NB4 (cell line): ENCODE measurements at places on chromosomes 11 and 22.

- DNase-seq = no peak
These were observed 64.7 kb downstream of the PARVG start for GRCh38 chr22:44245438-44245837.

- no peak for DNase-seq
These were observed 19.8 kb downstream of the TPST2 start for GRCh38 chr22:26570115-26570514.

- peak; percentile 56 for DNase-seq
These were observed 3.6 kb upstream of the APOBEC3A start for GRCh38 chr22:38953577-38954413.

DNA sequence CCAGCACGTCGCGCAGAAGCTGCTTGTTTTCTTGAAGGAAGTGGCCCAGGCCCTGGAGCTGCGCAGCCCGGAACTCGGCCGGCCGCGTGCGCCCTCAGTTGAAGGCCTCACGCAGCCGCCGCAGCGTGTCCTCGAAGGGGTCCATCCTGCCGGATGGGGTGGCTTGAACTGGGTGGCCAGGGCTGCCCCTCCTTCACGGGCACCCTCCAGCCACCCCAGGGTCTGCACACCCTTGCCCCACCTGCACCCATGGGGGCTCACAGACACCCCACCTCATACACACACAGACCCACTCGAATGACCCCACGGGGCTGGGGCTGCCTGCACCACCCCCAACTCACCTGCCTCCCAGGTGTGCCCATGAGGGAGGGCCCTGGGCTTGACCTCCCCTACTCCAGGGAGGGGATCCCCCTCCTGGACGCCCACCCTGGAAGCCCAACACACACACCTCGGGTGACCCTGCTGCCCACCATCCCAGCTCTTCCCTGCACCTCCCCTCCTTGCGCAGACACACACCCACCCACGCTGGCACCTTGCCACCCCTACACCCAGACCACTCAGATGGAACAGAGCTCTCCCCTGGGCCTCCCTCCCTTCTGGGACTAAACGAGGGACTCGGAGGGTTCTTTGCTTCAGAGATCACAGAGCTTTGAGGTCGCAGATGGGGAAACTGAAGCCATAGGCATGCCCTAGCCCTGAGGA, 6.8 kb downstream of the ALDH3B2 start:
- DNase-seq = no peak

DNA sequence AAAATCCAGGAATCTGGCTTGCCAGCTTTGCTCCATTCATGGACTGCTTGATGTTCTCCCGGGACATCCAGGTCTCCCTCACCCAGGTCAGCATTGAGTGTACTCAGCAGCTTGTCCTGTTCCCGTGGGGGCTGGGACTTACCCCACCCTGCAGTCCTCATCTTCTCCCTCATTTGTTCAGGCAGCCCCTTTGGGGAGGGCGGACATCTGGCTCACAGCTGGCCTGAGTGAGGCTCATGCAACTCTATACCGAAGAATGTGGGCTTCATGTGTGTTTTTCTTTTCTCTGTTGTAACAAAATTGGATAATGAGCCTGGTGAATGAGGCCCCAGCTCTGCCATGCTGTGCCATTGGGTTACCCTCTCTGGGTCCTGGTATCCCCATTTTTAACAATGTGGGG, 227.7 kb upstream of the TENM4 start:
- no peak for DNase-seq

GRCh38 chr11:117627259-117627658, 169.8 kb downstream of the DSCAML1 start:
- DNase-seq = no peak

DNA sequence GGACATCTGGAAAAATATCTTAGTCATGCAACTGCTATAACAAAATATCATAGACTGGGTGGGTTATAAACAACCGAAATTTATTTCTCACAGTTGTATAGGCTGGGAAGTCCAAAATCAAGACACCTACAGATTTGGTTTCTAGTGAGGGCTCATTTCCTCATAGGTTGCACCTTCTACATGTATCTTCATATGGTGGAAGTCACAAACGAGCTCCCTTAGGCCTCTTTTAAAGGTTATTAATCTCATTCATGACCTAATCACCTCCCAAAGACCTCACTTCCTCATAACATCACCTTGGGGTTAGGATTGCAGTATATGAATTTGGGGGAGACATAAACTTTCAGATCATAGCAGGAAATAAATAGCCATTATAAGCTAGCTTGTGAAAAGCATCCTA, 85.2 kb downstream of the INTS4 start:
- DNase-seq = no peak

DNA sequence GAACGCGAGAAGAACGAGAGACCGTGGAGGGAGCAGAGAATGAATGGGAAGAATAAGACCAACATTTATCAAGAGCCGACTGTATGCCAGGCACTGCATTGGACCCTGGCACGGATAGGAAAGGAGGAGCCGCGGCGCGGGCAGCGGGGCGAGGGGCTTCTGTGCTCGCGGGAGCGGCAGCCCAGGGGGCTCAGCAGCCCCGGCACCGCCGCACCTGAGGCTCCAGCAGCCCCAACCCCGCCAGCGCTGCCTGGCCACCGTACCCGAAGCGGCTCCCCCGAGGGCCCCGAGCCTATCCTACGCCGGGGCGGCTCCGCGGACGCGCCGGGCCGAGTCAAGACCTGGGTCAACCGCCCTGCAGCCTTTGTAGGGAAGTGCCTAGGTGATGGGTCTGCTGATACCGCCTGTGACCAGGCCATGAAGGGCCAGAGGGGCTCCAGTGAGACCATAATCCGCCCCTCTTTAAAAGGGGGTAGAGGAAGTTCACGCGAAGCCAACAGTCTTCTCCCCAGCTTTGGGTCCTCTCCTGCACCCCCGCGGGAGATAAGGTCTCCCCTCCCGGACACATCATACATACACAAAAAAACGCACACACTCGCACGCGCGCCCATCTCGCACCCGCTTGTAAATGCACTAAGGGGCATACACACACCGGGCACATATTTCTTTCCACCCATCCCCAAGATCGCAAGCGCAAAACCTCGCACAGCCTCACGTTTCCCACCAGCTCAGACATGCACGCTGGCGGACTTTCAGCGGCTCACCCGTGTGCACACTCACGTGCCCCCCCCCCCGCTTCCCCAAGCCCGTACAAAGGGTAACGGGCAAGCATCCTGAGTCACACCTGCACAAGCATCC, 935 bp upstream of the RTN4RL2 start:
- peak; percentile 50 for DNase-seq

DNA sequence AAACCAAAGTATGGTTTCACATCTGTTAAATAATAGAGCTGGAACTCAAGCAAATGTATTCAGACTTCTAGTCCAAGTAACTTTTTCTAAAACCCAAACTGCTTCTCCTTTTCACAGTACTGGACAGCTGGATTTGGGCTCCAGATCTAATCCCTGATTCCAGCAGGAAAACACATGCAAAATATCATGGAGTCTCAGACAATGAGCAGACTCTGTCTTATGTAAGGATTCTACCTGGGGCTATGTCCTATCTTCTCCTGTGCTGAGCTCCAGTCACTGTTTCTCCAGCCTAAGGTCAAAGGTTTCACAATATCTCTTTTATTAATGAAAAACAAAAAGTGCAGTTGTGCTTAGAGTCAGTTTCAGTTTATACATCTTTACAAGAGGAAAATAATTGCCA, 83.2 kb upstream of the EED start:
- DNase-seq = no peak

- DNase-seq = no peak
These were observed 48.6 kb downstream of the TRIM29 start for GRCh38 chr11:120089036-120090001.

DNA sequence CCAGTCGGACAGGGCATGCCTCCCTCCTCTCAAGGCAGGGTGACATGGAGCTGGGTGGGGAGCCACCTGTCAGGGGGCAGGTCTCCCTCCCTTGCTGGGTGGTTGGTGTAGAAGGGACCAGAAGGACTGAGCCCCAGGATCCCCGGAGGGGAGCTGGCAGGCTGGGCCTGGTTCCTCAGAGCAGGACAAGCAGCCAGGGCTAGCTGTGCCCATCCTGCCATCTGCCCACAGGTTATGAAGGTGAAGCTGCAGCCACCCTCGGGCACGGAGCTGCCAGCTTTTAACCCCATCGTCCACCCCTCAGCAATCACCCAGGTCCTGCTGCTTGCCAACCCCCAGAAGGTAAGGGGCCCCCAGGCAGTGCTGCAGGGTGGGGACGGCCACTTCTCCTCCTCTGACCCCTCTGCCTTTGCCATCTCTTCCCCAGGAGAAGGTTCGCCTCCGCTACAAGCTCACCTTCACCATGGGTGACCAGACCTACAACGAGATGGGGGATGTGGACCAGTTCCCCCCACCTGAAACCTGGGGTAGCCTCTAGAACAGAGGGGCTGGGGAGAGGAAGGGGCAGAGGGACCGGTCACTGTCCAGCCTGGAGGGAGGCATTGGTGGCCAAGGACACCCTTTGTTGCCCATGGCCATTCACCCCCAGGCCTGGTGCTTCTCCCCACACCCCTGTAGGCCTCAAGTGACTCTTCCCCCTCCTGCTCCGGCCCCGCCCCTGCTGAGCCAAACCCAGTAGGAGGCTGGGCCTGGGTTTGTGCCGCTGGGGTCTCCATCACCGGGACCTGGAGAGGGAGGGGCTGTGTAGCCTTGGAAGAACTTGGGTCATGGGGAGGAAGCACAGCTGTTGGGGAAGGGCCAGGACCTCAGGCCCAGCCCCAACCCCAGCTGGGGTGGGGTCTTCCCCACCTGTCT, 7.0 kb upstream of the SH3BP1 start:
- no peak for DNase-seq

DNA sequence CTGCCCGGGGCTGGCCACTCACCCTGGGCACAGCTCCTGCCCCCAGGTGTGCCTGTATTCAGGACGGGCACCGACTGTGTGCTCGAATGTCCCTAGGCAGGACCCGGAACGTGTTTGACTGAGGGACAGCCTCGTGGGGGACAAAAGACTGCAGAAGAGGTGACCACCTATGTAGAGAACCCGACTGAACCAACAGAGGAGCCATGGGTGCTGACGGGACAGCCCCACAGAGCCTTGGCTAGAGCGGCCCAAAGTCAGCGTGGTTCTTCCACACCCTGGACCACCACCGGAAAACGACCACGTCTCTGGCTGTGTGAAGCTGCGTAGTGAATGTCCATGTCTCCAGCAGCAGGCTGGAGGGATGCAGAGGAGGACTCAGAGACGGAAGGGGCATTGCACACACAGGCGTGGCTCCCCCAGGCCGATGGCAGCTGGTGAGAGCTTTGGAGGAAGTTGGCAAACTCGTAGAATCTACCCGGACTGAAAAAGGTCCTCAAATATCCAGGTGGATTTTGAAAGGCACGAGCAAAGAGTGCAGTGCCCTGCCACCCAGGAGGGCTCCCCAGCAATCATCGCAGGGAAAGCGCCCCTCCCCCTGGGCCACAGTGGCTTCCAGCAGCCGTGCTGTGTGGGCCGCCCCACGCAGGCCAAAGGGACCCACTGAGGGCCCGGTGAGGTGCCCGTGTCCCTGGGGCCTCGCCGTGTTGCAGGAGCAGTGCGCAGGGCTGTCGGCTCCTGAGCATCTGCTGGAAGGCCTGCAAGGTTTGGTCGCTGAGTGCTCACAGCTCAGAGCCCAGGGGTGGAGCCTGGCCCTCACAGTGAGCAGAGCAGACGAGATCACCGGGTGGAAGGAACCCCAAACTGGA, 17.5 kb upstream of the MUC5B start:
- peak; percentile 3 for DNase-seq

- DNase-seq = no peak
These were observed 62.6 kb upstream of the PRSS23 start for GRCh38 chr11:86737737-86738136.
